ENCODE measurements at places on chromosomes 11 and 22.

DNA sequence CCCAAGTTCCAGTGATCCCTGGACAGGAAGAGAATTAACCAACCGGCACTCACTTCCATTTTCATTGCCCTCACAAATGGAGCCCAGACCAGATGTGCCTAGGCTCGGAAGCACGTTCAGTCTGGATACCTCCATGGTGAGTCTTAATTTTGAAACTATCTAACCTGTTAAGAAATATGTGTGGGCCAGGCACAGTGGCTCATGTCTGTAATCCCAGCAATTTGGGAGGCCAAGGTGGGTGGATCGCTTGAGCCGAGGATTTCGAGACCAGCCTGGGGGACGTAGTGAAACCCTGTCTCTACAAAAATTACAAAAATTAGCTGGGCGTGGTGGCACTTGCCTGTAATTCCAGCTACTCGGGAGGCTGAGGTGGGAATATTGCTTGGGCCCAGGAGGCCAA lies 31.5 kb downstream of the MCAM start:
- no peak for DNase-seq

GRCh38 chr11:10692531-10693115 lies 932 bp downstream of the IRAG1 start:
- no peak for DNase-seq

- DNase-seq, result no peak
Observed at GRCh38 chr11:19432370-19433061, 191.8 kb upstream of the E2F8 start.

GRCh38 chr11:32081901-32082300 lies 9.0 kb upstream of the RCN1 start:
- no peak for DNase-seq

DNA sequence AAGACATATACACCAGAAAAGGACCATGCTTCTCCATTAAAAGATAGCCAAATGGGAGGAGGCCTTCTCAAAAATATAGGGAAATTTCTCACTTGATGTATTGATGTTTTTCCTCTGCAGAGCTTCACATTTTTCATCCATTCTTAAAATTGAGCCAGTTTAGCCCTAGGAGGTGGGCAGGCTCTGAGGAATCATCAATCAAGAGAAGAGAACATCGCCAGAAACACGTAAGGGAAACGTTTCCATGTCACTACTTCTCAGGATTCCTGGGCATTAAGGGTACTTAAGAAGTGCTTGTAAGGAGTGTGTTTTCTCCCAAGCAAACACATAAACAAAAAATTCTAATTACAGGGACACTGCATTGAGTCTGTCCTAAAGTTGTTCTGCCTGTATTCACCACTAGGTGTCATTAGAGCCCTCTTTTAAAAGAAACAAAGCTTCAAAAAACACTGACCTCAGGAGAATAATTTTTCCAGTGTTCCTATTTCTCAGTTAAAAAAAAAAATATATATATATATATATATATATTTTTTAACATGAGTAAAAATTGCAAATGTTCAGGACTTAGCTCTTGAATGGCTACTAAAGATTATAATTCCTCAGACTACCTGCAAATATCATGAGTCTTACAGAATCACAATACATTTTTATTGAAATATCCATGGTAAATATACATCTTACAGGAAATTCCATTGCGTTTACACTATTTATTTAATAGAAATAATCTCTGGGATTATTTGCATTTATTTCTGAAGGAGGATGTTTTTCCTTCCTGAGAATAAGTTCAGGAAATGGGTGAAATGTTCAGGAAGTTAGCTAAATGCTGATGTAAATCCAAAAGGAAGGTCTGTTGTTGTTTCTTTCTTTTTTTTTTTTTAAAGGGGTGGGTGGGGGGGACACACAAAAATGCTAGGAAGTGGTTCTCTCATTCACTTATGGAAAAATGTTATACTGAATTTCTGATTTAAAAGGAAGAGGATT lies 16.0 kb downstream of the FZD4 start:
- DNase-seq, result no peak

DNA sequence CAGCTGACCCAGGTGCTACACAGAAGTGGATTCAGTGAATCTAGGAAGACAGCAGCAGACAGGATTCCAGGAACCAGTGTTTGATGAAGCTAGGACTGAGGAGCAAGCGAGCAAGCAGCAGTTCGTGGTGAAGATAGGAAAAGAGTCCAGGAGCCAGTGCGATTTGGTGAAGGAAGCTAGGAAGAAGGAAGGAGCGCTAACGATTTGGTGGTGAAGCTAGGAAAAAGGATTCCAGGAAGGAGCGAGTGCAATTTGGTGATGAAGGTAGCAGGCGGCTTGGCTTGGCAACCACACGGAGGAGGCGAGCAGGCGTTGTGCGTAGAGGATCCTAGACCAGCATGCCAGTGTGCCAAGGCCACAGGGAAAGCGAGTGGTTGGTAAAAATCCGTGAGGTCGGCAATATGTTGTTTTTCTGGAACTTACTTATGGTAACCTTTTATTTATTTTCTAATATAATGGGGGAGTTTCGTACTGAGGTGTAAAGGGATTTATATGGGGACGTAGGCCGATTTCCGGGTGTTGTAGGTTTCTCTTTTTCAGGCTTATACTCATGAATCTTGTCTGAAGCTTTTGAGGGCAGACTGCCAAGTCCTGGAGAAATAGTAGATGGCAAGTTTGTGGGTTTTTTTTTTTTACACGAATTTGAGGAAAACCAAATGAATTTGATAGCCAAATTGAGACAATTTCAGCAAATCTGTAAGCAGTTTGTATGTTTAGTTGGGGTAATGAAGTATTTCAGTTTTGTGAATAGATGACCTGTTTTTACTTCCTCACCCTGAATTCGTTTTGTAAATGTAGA lies 1.7 kb downstream of the MALAT1 start:
- no peak for DNase-seq

GRCh38 chr11:120555433-120555773 lies 43.9 kb downstream of the GRIK4 start:
- no peak for DNase-seq

GRCh38 chr22:18013436-18013835 lies 10.9 kb downstream of the MICAL3 start:
- DNase-seq, result no peak

DNA sequence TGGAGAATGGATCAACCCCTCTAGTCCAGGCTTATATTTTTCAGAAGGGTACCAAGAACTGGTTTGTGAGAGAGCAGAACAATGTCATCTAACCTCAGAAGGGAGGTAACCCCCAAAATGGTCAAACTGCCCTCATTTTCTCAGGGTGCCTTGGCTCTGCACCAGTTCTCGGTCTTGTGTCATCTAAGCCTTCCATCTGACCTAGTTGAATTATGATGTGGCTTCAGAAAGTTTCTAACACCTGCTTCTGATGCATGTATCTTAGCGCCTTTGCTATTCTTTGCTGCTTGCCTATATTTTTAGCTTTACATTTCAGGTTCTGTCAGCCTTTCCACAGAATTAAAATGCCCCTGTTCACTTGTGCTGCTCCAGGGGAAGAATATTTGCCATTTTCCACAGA lies 91.7 kb upstream of the E2F8 start:
- no peak for DNase-seq

GRCh38 chr22:45865561-45866125 lies 111.3 kb downstream of the WNT7B start:
- no peak for DNase-seq

DNA sequence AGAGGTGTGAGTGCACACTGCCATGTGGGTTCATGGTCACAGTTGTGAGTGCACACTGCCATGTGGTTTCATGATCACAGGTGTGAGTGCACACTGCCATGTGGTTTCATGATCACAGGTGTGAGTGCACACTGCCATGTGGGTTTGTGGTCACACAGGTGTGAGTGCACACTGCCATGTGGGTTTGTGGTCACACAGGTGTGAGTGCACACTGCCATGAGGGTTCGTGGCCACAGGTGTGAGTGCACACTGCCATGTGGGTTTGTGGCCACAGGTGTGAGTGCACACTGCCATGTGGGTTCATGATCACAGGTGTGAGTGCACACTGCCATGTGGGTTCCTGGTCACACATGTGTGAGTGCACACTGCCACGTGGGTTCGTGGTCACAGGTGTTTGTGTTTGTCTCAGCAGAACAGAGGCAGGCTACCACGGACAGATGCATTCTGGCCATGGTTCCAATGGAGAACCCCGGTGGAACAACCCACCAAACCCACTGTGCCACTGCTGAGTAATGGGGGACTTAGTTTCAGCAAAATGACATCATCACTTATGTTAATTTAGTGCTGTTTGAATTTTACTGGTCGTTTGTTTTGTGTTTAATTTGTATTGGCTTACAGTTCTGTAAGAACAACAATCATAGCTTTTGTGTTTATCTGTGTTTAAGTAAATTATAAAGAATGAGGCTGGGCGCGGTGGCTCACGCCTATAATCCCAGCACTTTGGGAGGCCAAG lies 57.2 kb downstream of the RPS6KA4 start:
- no peak for DNase-seq

GRCh38 chr11:133697603-133698180 lies 147.6 kb downstream of the SPATA19 start:
- DNase-seq, result no peak

- peak; percentile 67 for DNase-seq
Observed at GRCh38 chr22:21102659-21103267, 57.0 kb downstream of the LRRC74B start.

DNA sequence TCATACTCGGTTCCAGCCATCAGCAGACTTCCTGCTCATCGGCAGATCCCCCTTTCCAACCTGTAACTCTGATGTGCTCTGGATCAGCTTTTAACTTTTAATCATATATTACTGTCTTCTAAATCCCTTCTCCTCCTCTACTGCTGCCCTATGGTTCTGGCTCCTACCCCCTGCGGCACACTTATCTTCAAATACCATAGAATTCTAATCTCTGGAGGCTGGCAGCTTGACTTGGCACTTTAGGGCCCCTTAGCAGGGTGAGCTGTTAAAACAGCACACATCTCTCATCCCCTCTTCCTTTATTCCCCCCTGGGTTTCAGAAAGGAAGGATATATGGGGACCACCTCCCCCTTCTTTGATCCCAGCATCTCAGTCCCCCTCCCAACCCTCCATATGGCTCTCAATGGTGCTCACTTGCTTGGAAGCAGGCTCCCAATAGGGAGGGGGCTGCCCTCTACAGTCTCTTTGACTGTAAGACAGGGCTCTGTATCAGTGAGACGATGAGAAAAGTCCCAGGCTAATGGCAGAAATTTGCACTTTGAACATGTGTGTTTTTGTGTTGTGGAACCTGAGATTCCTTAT lies 4.4 kb upstream of the CNTF start:
- DNase-seq, result no peak

GRCh38 chr11:133162227-133162626 lies 370.1 kb downstream of the OPCML start:
- DNase-seq, result no peak

DNA sequence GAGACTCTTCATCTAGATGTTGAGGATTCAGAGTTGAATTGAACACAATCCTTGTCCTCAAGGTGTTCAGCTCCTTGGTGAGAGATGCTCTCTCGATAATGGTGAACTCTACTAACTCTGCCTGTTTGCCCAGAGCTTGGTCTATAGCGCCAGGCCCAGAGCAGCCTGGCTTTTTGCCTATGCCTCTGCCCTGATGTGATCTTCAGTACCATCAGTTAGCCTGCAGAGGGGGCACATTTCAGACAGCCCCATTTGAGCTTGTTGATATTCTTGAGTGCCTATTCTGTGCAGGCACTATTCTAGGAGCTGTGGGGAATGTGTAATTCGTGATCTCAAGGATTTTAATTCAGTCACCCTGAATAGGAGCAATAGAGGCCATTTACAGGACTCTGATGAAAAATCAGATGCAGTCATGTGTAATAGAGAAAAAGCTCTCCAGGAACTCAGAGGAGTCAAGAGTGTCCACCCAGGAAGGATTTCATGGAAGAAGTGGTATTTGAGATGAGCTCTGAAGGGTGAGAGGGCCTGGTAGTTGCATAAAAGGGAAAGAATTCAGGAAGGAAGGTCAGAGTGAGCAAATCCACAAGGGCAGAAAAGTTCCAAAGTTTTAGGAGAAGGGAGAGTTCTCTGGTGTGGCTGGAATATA lies 19.3 kb downstream of the GTPBP1 start:
- DNase-seq, result no peak

- no peak for DNase-seq
Observed at GRCh38 chr22:26463101-26463661, 20.4 kb downstream of the HPS4 start.

GRCh38 chr11:115523727-115524399 lies 19.6 kb upstream of the CADM1 start:
- DNase-seq, result no peak

GRCh38 chr11:134908583-134908982 lies 496.5 kb upstream of the B3GAT1 start:
- DNase-seq, result no peak

DNA sequence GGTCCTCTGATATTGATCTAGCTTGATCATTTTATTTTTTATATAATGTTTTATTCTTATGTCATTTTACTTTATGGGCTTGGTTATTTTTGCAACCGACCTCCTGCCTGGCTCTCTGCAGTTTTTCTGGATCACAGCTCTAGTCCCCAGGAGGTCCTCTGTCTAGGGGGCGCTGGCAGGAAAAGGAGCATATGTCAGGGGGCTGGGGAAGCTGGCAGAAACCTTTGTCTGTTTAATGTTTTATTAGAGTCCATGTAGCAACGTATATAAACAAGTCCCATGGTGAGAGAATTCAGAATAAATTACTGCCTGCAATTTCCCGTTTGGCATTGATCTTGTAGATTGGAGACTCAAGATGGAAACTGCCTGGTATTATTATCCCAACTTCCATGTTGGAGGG lies 133.5 kb upstream of the ZBED5 start:
- no peak for DNase-seq

DNA sequence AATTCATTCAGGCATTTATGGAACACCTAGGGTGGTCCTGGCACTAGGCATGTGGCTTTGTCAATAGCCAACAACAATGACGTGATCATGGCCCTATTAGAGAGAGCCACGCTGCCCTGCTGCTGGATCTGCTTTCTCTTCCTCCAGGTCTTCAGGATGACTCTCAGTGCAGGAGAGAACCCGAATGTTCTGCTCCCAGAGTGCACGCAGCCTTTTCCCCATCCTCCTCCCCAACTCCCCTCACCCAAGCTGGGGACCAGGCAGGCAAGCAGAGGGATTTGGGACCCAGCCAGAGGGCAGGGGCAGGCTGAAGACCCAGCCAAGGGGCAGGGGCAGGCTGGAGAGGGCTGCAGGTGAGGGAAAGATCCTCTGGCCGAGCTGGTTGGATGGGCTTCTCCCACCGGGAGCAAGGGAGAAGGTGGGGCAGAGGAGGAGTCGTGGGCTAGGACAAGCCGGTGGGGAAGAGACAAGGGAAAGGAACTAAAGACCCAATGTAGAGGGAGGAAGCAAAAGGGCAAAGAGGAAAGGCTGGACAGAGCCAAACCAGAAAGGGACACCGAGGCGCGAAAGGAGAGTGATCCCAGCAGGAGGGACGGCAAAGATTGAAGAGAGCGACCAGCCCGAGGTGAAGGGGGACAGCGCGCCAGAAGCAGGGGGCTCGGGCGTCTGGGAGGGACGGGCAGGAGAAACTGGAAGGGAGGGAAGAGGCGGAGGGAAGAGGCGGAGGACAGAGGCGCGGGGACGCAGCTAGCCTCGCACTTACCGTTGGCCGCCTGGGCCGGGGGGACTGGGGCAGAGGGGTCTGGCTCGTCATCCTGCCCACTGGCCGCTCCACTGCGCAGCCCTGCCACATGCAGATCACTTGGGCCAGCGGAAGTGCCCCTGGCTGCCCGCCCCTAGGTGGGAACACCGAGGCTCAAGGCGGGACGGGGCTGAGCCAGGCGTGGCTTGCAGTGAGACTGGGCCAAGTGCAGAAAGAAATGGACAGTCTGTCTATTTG lies at the start of gene KCTD14:
KCTD14 (minus strand) TSS at position 880 of the 1,000 bp plus-strand sequence; CDS start at position 853, 27 bp downstream.
- DNase-seq, result peak; percentile 25
